ENCODE measurements at places on chromosomes 1 and 21. TPM values are rescaled to one million over a fixed set of nuclear protein-coding genes. Genes with fewer than 3 reads are reported as not detected.

Gene EVA1B
- 25.0 TPM for total RNA-seq

Gene BARHL2
- total RNA-seq = not detected

Gene REN
- total RNA-seq = not detected

Gene WNT3A
- not detected for total RNA-seq

Gene PFKFB2
- 5.7 TPM for total RNA-seq

Gene HPDL
- 3.6 TPM for total RNA-seq

Gene RGS8
- total RNA-seq = not detected

Gene CCDC181
- not detected for total RNA-seq

Gene CLEC20A
- not detected for total RNA-seq

Gene ACKR1
- total RNA-seq = not detected

Gene PRR9
- total RNA-seq = not detected

Gene PRAMEF27
- not detected for total RNA-seq

Gene FMOD
- not detected for total RNA-seq

Gene SEMA4A
- 0.38 TPM for total RNA-seq

Gene YIPF1
- total RNA-seq = 14.5 TPM

Gene SPEN
- total RNA-seq = 36.4 TPM

Gene PM20D1
- not detected for total RNA-seq

Gene GJA5
- total RNA-seq = not detected

Gene SYDE2
- 0.74 TPM for total RNA-seq

Gene FOXD2
- total RNA-seq = 0.49 TPM

Gene HUNK
- total RNA-seq = 1.4 TPM

Gene PAFAH2
- 7.8 TPM for total RNA-seq

Gene KISS1
- 0.85 TPM for total RNA-seq

Gene TSTD1
- 0.25 TPM for total RNA-seq

Gene NEGR1
- total RNA-seq = not detected

Gene LDLRAD2
- 0.02 TPM for total RNA-seq

Gene OR2L5
- total RNA-seq = not detected

Gene AGO4
- 3.0 TPM for total RNA-seq

Gene SLC30A10
- total RNA-seq = not detected

Gene SMPDL3B
- total RNA-seq = 1.2 TPM

Gene SHE
- total RNA-seq = 0.10 TPM

Gene DENND2D
- total RNA-seq = 0.98 TPM

Gene NUF2
- total RNA-seq = 29.3 TPM

Gene TSPAN2
- 1.3 TPM for total RNA-seq

Gene PROK1
- total RNA-seq = not detected

Gene LCA5L
- total RNA-seq = 1.9 TPM

Gene SYPL2
- total RNA-seq = 0.13 TPM

Gene PRMT6
- not detected for total RNA-seq

Gene OR2T11
- total RNA-seq = not detected

Gene PEAR1
- total RNA-seq = 7.2 TPM

Gene TDRD5
- not detected for total RNA-seq

Gene AGMAT
- 7.6 TPM for total RNA-seq

Gene SAMD11
- total RNA-seq = 16.3 TPM

Gene SMCP
- total RNA-seq = not detected

Gene OR10K1
- not detected for total RNA-seq

Gene GJC2
- total RNA-seq = 0.09 TPM

Gene ZNF683
- total RNA-seq = not detected

Gene PIGC
- 39.5 TPM for total RNA-seq

Gene PER3
- 0.98 TPM for total RNA-seq

Gene CELA3B
- not detected for total RNA-seq

Gene MYBPHL
- not detected for total RNA-seq

Gene KCNK1
- 25.2 TPM for total RNA-seq

Gene TMEM52
- total RNA-seq = 0.30 TPM

Gene CA6
- total RNA-seq = not detected

Gene KRTAP7-1
- total RNA-seq = not detected

Gene KCNE2
- total RNA-seq = not detected

Gene TSACC
- total RNA-seq = 1.9 TPM

Gene STUM
- total RNA-seq = not detected

All from A549 treated with Mapracorat at 1 μM for 4 hours (cell line).